ENCODE measurements at places on chromosomes 7 and 10.

DNA sequence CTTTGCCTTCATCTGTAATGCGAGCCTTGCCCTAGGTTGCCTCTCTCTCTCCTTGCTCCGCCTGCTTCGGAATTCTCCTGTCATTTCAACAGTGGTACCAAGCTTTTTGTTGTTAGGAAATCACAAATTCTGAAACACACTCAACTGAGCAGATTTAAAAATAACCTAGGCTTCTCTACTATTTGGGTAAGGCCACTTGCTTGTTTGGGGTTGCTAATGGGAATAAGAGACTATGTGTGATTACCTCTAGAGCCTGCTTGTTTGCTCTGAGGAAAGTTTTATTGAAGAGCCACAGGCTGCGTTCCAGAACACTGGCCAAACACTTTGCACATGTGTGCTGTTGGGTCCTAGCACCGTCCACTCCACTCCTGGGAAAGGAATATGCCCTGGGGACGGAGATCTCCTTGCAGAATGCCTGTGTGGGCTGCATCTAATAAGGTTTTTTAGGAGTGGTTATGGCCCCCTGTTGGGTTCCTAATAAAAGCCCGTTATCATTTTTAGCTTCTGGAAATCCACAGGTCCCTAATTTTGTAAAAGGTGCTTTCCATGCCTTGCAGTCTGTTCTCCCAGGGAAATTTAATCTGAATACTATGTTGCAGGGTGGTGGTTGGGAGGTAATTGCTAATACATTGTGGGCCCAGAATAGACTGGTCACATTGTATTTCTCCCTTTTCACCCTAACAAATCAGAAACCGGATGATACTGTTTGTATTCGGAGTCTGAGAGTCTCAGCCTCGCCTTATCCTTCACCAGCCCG is 68.7 kb upstream of the KLF6 start:
- no peak for DNase-seq

DNA sequence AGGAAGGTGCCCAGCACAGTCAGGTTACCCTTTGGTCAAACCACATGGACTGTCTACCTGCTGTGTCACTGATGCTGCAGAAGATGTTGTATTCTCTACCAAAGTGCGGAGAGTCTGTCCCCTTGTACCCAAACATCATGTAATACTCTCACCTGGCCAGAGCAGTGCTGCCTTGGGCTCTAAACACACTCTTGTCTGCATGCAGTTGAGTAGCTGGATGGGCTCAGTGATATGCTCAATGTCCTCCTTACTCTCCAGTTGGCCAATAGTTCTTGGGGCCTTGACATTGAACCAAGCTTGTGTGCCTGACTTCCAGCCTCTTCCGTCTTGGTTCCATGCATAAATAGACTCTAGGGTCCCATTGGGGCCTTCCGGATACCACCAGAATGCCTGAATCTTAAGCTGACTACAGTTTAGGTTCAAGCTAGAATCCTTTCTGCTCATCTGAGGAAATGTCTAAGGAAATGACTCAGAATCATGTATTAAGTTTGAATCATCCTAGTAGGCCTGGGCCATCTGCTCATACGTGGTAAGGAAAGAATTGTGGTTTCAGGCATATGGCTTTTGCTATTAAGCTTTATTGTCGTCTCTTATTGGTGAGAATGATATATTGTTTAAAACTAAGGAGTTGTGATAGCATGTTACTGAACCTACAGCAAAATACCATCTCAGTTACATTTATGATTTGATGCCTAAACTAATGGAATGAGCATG is 118.0 kb downstream of the OTUD1 start:
- no peak for DNase-seq

DNA sequence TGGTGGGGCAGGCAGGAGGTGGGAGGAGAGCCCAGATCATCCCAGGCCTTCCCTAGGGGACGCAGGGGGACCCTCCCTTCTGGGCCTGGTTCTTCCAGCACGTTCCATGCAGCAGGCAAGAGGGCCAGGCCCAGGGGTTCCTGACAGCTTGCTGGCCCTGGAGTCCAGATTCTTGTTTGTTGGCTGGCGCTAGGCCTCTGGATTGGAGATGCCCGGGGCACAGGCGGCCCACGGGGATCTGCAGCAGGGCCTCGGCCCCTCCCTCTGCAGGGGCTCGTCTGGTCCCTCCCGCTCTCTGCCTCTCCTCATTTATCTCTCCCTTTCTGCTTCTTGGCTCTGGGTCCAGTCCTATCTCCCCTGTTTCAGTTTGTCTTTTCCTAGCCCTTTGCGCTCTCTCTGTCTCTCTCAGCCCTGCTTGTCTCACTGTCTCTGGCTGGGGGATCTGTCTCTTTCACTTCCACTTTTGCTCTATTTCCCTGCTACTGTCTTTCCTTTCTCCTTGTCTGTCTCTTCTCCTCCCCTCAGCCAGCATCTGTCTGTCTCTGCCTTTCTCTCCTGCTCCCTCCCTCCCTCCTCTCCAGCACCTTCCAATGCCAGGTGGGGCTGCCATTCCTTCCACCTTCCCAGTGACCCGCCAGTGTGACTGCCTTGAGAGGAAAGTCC is 1.1 kb upstream of the AQP1 start:
- no peak for DNase-seq

GRCh38 chr10:44033008-44033407 is 351.9 kb downstream of the CXCL12 start:
- DNase-seq: no peak

GRCh38 chr10:18214691-18215563 is 74.7 kb downstream of the CACNB2 start:
- no peak for DNase-seq

GRCh38 chr10:96840841-96841518 is 8.9 kb downstream of the LCOR start:
- no peak for DNase-seq

- no peak for DNase-seq
Measured at GRCh38 chr7:75955331-75955955, 39.0 kb downstream of the TMEM120A start.

DNA sequence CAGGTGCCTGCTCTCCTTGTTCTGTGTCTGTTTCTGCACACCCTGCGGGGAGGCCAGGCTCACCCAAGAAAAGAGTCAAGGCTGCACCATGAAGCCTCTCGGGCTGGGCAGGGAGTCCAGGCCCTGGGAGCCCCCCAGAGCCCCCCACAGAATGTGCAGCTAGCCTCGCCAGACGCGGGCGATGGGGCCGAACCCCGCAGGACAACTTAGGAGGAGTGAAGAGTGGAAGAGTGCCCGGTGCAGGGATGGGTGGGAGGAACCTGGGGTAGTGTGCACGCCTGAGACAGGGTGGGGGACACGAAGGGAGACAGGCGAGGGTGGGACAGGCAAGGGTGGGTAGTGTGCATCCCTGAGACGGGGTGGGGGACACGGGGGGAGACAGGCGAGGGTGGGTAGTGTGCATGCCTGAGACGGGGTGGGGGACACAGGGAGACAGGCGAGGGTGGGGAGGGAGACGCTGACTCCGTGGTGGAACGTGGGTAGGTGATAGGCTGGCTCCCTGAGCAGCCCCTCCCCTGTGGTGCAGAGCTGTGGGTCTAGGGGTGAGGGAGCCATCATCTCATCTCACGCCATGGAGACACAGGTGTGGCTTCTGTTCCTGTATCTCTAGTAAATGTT is 615.4 kb downstream of the DNAJB6 start:
- no peak for DNase-seq

DNA sequence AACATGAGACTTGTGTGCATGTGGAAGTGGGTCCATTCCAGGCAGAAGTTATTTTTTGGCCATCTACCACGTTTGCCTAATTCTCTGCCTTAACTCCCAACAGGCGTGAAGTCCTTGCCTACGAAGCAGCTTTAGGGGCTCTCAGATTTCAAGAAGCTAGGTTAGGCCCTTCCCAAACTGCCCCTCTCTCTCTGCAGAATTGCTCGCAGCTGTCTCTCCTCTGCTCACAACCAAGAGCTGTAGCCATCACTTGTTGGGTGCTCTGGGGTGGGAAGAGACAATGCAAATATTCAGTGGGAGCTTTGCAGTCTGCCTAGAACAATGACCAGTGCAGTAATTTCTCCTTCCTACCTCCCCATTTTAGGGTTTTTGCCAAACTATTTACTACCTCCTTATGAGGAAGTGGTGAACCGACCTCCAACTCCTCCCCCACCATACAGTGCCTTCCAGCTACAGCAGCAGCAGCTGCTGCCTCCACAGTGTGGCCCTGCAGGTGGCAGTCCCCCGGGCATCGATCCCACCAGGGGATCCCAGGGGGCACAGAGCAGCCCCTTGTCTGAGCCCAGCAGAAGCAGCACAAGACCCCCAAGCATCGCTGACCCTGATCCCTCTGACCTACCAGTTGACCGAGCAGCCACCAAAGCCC is 24.9 kb downstream of the CYP17A1 start:
- no peak for DNase-seq

DNA sequence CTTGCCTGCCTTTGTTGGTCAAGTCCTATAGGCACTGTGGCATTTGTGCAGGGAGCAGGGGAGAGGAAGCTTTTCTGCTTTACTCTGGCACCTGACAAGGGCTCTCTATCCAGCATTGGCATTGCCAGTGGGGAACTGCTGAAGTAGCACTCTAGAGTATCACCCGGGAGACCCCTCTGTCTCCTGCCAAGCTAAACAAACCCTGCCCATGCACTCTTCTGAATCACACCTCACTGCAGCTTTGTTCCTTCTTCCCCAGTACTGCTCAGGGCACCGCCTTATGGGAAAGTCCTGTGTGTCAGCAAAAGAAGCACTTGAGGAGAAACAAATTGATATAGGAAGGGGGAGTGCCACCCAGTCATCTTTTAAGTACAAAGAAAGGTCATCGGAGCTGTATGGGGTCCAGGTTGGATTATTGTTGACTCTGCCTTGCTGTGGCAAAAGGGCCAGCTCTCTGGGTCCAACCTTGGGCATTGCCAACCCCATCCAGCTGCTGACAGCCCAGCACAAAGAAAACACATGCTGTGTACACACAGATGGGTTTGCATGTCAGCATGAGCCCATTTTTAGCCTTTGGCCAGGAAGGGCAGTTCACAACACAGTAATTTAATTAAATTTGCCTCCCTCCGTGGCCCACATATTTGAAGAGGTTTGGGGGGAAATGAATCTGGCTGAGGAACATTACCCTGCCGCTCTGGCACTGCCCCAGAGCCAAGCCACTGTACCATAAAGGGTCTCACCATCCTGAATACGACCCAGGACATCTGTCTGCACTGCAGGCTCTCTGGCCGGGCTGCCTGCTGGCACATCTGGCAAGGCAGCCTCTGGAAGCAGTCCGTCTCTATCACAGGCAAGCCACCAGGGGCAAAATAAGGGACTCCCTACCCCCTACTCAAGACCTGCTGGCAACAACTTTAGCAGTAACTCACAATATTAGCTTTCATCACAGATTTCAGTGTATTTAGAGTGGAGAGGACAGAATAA is 13.1 kb downstream of the LRRC4 start:
- peak; percentile 93 for DNase-seq

All from NCI-H1092 (cell line).